ENCODE measurements at places on chromosomes 2 and 18. TPM values are rescaled to one million over a fixed set of nuclear protein-coding genes. Genes with fewer than 3 reads are reported as not detected.

GORASP2 gene
- 92.6 TPM for total RNA-seq

MALL gene
- total RNA-seq = 22.2 TPM

ASTL gene
- not detected for total RNA-seq

MDH1 gene
- 138 TPM for total RNA-seq

LBH gene
- total RNA-seq = 206 TPM

TNS1 gene
- total RNA-seq = 279 TPM

COL5A2 gene
- total RNA-seq = 18.7 TPM

DNA sequence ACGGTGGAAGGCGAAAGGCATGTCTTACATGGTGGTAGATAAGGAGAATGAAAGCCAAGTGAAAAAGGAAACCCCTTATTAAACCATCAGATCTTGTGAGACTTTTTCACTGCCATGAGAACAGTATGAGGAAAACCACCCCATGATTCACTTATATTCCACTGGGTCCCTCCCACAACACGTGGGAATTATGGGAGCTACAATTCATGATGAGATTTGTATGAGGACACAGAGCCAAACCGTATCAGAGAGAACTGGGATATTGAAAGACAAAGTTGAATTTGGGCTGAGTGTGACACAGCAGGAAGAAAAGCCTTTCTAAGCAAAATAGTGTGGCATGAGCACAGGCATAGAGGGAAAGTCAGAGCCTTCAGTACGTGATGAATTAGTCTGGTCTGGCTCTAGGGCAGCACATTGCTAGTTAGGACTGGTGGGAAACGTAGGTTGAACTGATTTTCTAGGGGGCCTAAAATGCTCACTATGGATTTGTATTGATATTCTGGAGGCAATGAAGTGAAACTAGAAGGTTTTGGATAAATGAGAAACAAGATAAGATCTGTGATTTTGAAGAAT is 84.8 kb upstream of the RND3 start:
- DNase-seq = no peak
- no peaks in the 10 kb centered on the region for H3K27me3 ChIP-seq
- H3K4me1 ChIP-seq = no peaks in the 10 kb centered on the region
- H3K27ac ChIP-seq = no peak overlapping the region
- no peak overlapping the region for H3K4me3 ChIP-seq

DNA sequence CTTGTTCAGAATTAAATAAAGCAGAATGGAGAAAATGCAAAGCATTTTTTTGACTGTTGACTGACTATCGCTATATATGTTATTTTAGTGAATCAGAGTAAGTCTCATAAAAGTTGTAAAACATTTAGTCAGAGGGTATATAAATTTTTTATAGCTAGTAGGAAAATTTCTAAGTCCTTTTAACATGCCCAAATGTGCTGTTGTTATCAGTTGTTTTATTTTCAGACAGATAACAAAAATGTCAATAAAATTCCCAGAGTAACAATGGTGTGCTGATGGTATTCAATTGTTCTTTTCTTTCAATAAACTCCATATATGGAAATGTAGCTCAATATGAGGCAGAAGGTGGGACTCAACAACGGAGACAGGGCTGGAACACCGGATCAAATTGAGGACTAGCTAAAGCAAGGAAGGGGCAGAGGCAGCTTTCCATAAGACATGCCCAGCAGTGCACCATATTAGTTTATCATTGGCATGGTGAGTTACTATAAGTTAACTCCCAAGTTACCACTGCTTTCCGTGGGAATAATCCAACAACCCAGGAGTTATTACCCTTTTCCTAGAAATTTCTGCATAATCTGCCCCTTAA is 26.6 kb downstream of the GULP1 start:
- no peaks in the 10 kb centered on the region for H3K4me1 ChIP-seq
- H3K4me3 ChIP-seq = no peak overlapping the region
- no peaks in the 10 kb centered on the region for H3K36me3 ChIP-seq
- no peak for DNase-seq
- H3K27ac ChIP-seq = no peak overlapping the region

- no peak overlapping the region for H3K4me3 ChIP-seq
- H3K36me3 ChIP-seq = no peaks in the 10 kb centered on the region
- no peaks in the 10 kb centered on the region for H3K27me3 ChIP-seq
Measured at GRCh38 chr18:7954238-7954637, 387.1 kb downstream of the PTPRM start.

DNA sequence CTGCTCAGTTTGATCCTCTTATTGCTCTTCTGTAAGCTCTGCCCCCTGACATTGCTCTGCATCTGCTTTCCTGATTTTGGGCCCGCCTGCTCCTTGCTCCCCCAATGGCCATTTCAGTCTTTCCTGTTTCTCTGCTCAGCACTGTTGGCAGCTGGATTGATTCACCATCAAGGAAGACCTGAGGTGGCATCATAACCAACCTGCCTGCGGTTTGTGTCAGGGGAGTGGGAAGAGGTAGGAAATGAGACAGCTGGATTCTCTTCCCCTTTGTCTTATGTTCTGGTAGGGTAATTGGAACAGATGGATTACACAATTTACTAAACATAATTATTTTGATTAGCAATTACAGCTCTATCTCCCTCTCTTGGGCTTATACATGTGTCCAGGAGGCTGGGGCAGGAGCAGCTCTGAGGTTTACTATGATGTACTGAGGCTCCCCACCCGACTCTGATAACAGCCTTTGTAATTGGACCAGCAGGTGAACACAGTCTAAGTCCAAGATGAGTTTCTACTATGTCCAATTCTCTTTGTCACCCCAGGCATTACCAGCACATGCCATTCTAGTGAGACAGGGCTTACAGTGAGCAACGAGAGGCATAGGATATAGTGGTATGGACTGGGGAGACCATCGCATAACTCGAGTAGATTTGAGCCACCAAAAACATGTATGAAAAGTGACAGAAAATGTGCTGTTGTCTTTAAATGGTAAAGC is 151.8 kb upstream of the MMADHC start:
- no peak overlapping the region for H3K27ac ChIP-seq
- H3K27me3 ChIP-seq = no peaks in the 10 kb centered on the region
- no peaks in the 10 kb centered on the region for H3K36me3 ChIP-seq
- H3K4me3 ChIP-seq = no peak overlapping the region
- no peaks in the 10 kb centered on the region for H3K4me1 ChIP-seq

DNA sequence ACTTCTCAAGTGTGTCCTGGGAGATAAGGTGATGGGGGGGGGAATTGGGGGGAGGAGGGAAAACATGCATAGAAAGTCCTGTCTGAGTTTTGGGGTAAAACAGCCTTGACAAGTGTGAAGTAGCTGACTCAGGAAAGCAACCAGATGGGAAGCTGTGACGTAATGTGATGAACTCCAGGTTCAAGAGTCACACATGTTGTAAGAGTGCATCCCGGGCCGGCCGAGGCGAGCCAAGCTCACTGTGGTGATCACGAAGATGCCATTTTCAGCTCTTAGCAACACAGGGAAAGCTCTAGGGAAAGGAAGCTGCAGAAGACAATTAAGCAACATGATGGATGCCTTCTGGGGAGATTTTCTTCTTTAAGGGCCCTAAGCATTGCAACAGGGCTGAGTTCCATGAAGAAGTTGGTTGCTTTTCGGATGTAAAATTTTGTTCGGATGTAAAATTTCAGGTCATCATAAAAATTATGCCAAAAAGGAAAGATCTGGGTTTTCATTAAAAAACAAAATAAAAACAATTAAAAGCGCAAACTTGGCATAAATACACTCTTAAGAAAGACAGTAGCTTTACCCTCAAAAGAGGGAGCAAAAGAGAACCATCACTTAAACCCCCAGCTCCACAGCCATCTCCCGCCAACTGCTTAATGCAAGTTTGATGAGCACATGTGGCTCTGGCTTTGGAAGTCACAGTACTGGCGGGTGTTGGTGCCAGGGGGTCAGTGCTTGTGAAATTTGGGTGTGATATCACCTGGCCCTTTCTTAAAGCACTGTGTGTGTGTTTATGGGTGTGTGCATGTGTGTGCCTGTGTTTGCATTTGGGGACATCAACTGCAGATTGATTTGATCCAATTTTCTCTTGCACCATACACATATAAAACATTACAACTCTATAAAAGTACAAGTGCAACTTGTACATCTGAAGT is 19.1 kb downstream of the SERTAD2 start:
- no peak overlapping the region for H3K27ac ChIP-seq
- no peaks in the 10 kb centered on the region for H3K27me3 ChIP-seq
- H3K4me1 ChIP-seq = peaks cover 21% of the 10 kb centered on the region
- peaks cover 10% of the 10 kb centered on the region for H3K36me3 ChIP-seq

GRCh38 chr2:179513181-179513580 is 248.5 kb upstream of the SESTD1 start:
- H3K36me3 ChIP-seq = no peaks in the 10 kb centered on the region
- no peaks in the 10 kb centered on the region for H3K4me1 ChIP-seq
- no peak overlapping the region for H3K27ac ChIP-seq
- DNase-seq = no peak

DNA sequence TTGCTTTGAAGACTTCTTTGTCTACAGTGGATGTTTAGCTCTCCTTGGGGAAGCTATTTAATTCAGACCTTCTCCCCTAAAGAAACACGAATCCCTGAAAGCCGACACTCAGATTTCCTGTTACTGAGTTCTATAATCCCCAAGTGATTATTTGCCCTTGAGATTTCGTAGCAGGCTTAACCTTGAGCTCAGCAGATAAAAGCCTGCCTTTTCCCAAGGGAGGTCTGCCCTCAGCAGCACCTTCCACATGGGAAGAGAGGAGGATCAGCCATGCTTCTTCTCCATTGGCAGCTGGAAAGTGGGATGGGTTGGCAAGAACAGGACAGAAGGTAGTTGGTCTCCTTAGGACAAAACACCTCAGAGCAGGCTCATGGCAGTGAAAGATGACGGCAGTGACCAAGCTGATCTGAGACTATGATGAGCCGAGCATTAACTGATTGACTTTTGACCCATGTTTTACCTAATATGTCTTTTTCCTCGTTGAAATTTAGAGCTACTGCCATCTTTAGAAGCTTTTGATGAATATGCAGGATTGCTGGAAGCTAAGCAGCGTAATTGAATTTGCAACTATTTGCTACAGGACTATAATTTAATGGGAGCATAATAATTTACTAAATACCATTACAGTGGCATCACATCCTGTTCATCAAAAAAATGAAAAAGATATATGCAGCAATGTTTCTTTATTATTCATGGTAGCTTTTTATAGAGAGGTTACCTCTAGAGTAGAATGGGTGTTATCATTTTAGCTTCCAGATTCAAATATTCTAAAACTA is 511.1 kb upstream of the ID2 start:
- H3K4me1 ChIP-seq = no peaks in the 10 kb centered on the region
- no peak overlapping the region for H3K4me3 ChIP-seq
- no peaks in the 10 kb centered on the region for H3K27me3 ChIP-seq
- no peak overlapping the region for H3K27ac ChIP-seq
- no peaks in the 10 kb centered on the region for H3K36me3 ChIP-seq

GRCh38 chr2:220215785-220216184 is 588.4 kb downstream of the SLC4A3 start:
- no peak for DNase-seq
- no peaks in the 10 kb centered on the region for H3K4me1 ChIP-seq
- H3K27me3 ChIP-seq = no peaks in the 10 kb centered on the region
- H3K36me3 ChIP-seq = no peaks in the 10 kb centered on the region
- no peak overlapping the region for H3K27ac ChIP-seq

- H3K4me3 ChIP-seq = no peak overlapping the region
- DNase-seq = no peak
- no peaks in the 10 kb centered on the region for H3K4me1 ChIP-seq
Measured at GRCh38 chr2:176747928-176748327, 464.7 kb upstream of the HNRNPA3 start.

- no peak for DNase-seq
- H3K36me3 ChIP-seq = no peaks in the 10 kb centered on the region
- peaks cover 6% of the 10 kb centered on the region for H3K4me1 ChIP-seq
- H3K27ac ChIP-seq = no peak within 1 kb of the TSS
- peaks cover 12% of the 10 kb centered on the region for H3K27me3 ChIP-seq
- H3K4me3 ChIP-seq = peak within 1 kb of the TSS; percentile 17
Measured at GRCh38 chr2:240819858-240820606, at the start of gene KIF1A. Gene KIF1A, minus strand, starts transcription at chr2:240820219. Its CDS starts 22,467 bp downstream, at chr2:240797752.

DNA sequence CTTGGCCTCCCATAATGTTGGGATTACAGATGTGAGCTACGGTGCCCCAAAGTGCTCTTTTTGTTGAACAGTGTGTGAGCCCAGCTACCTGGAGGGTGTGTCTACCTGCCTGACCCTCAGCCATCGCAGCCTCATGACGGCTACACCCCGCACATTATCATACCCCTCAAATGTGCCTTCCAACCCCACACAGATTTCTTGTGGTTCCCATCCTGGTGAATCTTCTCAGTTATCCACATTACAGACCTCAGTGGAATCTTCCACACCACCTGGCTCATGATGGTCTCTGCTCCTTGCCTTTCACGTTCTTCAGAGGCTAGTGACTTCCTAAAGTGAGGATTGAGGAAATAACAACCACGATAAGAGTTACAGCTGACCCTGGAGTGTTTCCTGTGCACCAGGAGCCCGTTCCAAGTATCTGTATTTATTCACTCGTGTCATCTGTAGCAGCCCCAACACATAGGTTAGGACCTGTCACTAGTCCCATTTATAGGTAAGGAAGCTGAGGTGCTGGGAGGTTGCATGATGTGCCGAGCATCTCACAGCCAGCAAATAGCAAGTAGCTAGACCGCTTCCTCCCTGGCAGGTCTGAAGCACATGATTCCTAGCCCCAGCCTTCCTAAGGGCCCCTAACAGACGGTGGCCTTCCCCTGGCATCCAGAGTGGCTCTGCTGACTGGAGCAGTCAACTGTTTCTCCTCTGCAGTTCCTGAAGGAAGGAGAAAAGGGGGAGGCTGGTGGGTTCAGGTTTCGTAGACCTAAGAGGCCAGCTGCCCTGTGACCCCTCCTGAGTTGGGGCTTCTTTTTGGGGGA is 47.3 kb downstream of the TCF7L1 start:
- no peaks in the 10 kb centered on the region for H3K36me3 ChIP-seq
- peak; percentile 63 for DNase-seq
- no peak overlapping the region for H3K4me3 ChIP-seq

DNA sequence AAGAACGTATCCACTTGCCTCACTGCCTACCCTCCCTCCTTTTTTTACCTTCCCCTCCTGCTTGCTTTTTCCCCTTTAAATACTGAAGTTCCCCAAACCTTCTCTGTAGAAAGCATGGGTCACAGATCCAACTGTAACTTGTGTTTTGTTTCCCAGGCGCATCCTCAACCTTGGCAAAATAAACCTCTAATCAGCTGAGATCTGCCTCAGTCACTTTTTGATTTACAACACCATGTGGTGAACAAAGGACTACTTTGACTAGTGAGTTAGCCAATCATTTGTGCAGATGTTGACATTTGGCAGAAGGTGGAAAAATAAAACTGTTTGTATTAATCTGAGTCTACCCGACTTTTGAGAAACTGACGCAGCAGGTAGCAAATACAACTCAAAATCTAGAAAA is 23.3 kb upstream of the MCM6 start:
- H3K36me3 ChIP-seq = no peaks in the 10 kb centered on the region
- H3K27me3 ChIP-seq = no peaks in the 10 kb centered on the region
- H3K4me3 ChIP-seq = no peak overlapping the region
- no peak for DNase-seq

DNA sequence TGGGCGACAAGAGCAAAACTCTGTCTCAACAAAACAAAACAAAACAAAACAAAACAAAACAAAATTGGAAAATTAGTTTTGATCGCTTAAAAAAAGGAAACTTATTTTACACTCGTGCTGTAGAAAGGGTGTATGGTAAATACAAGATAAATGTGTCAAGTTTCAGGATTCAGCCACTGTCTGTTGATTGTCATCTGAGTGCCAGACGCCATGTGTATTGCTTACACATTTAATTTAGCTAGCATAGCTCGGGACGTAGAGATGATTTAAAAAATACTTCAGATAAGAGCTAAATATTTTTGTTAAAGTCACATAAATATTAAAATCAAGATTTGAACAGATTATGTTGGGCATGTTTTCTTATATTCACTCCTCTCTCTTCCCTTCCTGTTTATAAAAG is 568.1 kb upstream of the ZNF804A start:
- no peak overlapping the region for H3K4me3 ChIP-seq
- peaks cover 5% of the 10 kb centered on the region for H3K4me1 ChIP-seq
- no peak overlapping the region for H3K27ac ChIP-seq
- no peaks in the 10 kb centered on the region for H3K36me3 ChIP-seq
- no peaks in the 10 kb centered on the region for H3K27me3 ChIP-seq

All from thyroid gland (tissue), 4 donors.